ENCODE measurements at places on chromosomes 4 and X. TPM values are rescaled to one million over a fixed set of nuclear protein-coding genes. Genes with fewer than 3 reads are reported as not detected.

DNA sequence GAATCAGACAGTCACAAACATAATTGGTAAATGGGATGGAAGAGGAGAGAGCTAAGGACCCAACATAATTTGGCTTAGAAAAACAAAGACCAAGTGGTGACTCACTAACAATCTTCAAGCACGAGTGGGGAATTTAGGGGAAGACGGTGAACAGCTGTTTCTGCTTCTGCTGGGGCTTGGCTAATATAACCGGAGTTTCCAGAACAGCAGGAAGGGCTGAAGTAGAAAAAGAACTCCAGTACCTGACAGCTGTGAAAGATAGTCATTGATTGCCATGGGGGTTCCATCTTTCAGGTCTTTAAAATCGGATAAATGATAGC is 290.9 kb upstream of the LDB2 start:
- H3K27me3 ChIP-seq = no peaks in the 10 kb centered on the region
- H3K4me3 ChIP-seq = no peak overlapping the region
- no peaks in the 10 kb centered on the region for H3K4me1 ChIP-seq
- no peak overlapping the region for H3K27ac ChIP-seq
- no peaks in the 10 kb centered on the region for H3K36me3 ChIP-seq

GRCh38 chrX:125439194-125439849 is 119.7 kb downstream of the TEX13C start:
- H3K4me3 ChIP-seq = no peak overlapping the region
- H3K36me3 ChIP-seq = no peaks in the 10 kb centered on the region
- H3K4me1 ChIP-seq = no peaks in the 10 kb centered on the region
- H3K27me3 ChIP-seq = no peaks in the 10 kb centered on the region
- no peak overlapping the region for H3K27ac ChIP-seq

GRCh38 chr4:6278801-6279197 is 9.1 kb downstream of the WFS1 start:
- no peaks in the 10 kb centered on the region for H3K36me3 ChIP-seq
- DNase-seq = peak; percentile 14
- peaks cover 12% of the 10 kb centered on the region for H3K4me1 ChIP-seq
- no peaks in the 10 kb centered on the region for H3K27me3 ChIP-seq

GRCh38 chr4:17168571-17168970 is 270.1 kb upstream of the LDB2 start:
- no peak overlapping the region for H3K27ac ChIP-seq
- H3K4me3 ChIP-seq = no peak overlapping the region
- H3K36me3 ChIP-seq = no peaks in the 10 kb centered on the region
- H3K27me3 ChIP-seq = peaks cover 18% of the 10 kb centered on the region

DNA sequence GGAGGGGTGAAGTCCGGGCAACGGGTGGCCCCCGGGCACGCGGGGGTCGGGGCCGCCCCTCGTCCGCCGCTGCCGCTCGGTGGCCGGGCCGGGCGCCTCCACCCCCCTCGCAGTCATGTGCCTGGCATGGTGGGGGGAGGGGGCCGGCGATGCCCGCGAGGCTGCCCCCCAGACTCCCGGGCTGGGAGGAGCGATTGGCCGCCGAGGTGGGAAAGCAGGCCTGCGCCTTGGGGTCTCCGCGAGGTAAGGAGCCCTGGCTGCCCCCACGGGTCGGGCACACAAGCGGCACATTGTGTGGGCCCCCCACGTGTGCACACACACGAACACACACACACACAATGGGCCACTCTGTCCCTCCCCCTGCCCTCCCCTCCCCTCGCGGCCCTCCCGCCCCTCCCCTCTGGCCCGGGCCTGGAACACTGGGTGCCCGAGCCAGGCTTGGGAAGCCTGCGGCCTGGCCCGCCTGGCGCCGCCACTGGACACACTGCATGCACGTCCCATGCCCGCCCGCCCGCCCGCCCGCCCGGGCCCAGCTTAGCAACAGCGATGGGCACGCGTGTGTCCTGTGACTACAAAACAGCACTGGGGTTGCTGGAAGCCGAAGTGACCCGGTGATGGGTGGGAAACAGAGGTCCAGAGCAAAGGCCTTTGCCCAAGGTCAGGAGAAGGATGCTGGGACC is 1.3 kb downstream of the SLC6A8 start:
- no peaks in the 10 kb centered on the region for H3K4me1 ChIP-seq
- DNase-seq = no peak
- no peaks in the 10 kb centered on the region for H3K36me3 ChIP-seq

GRCh38 chr4:165905405-165906027 is 32.5 kb downstream of the TLL1 start:
- no peak overlapping the region for H3K27ac ChIP-seq
- no peaks in the 10 kb centered on the region for H3K27me3 ChIP-seq
- H3K4me1 ChIP-seq = no peaks in the 10 kb centered on the region
- DNase-seq = no peak
- no peak overlapping the region for H3K4me3 ChIP-seq
- no peaks in the 10 kb centered on the region for H3K36me3 ChIP-seq

Gene GCNA
- 4.7 TPM for total RNA-seq

- H3K4me3 ChIP-seq = no peak overlapping the region
- H3K4me1 ChIP-seq = peaks cover 9% of the 10 kb centered on the region
- H3K27me3 ChIP-seq = no peaks in the 10 kb centered on the region
Measured at GRCh38 chrX:13646154-13646549, 6.8 kb upstream of the TCEANC start.

DNA sequence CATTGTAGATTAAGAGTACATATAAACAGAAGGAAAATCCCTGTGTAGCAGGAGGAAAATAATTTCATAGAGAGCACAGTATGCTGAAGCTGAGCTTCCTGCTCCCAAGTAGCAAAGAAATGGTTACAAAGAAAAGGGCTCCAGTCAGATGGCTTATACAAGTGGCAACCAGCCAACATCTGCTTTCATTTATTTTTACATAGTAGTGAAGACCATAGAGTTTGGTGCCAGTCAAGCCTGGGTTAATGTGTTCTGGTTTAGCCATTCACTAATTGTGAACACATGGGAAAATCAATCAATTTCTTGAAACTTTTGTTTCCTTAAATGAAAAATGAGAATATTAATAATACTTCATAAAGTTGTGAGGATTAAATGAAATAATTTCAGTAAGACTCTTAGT is 111.3 kb upstream of the ELOVL6 start:
- H3K4me1 ChIP-seq = no peaks in the 10 kb centered on the region
- no peak overlapping the region for H3K4me3 ChIP-seq
- no peaks in the 10 kb centered on the region for H3K36me3 ChIP-seq
- H3K27me3 ChIP-seq = peaks cover 15% of the 10 kb centered on the region
- no peak for DNase-seq
- no peak overlapping the region for H3K27ac ChIP-seq

Gene SPACA5
- 0.32 TPM for total RNA-seq

DNA sequence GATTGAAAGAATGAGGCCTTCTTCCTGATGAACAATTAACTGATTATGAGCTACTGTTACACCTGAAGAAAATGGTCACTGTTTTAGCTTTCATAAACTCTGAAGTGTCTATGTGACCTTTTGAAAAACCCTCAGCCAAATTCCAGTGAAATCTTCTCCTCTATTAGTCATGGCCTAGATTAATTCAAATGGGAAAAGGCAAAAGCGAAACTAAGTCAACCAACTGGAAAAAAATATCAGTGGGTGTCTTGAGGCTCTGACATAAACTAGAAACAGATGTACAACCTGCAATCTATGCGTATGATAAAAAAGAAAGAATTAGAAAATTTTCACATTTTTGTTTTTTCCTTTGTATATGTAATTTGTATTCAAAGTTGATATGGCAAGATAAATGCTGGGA is 169.4 kb upstream of the BANK1 start:
- H3K4me1 ChIP-seq = no peaks in the 10 kb centered on the region
- DNase-seq = no peak
- H3K27me3 ChIP-seq = peaks cover 3% of the 10 kb centered on the region
- no peak overlapping the region for H3K4me3 ChIP-seq
- no peak overlapping the region for H3K27ac ChIP-seq
- H3K36me3 ChIP-seq = no peaks in the 10 kb centered on the region

Gene GABRA4
- not detected for total RNA-seq

Gene TLR1
- 21.0 TPM for total RNA-seq

DNA sequence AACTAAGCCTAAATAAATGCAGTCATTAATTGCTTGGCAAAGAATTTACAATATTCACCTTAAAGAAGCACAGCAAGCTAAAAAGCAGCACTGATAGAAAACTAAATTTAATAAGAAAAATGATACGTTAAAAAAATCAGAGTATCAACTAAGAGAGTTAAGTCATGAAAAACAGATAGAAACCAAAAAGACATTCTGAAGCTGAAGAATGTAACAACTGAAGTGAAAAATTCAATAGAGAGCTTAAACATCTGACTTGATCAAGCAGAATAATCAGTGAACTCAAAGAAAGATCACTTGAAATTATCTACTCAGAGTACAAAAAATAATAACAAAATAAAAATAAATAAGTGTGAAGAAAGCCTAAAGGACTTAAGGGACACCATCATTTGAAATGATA is 588.0 kb upstream of the HS3ST1 start:
- H3K27me3 ChIP-seq = no peaks in the 10 kb centered on the region
- no peak for DNase-seq
- H3K27ac ChIP-seq = no peak overlapping the region
- H3K36me3 ChIP-seq = no peaks in the 10 kb centered on the region
- no peak overlapping the region for H3K4me3 ChIP-seq
